ENCODE measurements at places on chromosomes 11 and 22. TPM values are rescaled to one million over a fixed set of nuclear protein-coding genes. Genes with fewer than 3 reads are reported as not detected.

Gene PARVB
- polyA plus RNA-seq = 27.5 TPM

Gene TREH
- 4.0 TPM for polyA plus RNA-seq

Gene NCF4
- 7.1 TPM for polyA plus RNA-seq

Gene FOLR2
- 37.3 TPM for polyA plus RNA-seq

Gene MYBPC3
- 1.7 TPM for polyA plus RNA-seq

Gene BEST1
- 9.2 TPM for polyA plus RNA-seq

Gene OR51M1
- not detected for polyA plus RNA-seq

Gene FXYD2
- polyA plus RNA-seq = 8.3 TPM

Gene PLEKHA7
- polyA plus RNA-seq = 33.0 TPM

Gene NPAS4
- polyA plus RNA-seq = 0.09 TPM

Gene SELENOM
- polyA plus RNA-seq = 77.4 TPM

Gene MAP6
- polyA plus RNA-seq = 38.1 TPM

Gene TNNT3
- 16.1 TPM for polyA plus RNA-seq

Gene RNF214
- 44.9 TPM for polyA plus RNA-seq

Gene TBX1
- 18.1 TPM for polyA plus RNA-seq

Gene IGLL1
- polyA plus RNA-seq = 36.9 TPM

Gene PANX2
- polyA plus RNA-seq = 2.0 TPM

Gene GAL3ST3
- 0.84 TPM for polyA plus RNA-seq

Gene FAM89B
- polyA plus RNA-seq = 25.8 TPM

Gene SHISAL1
- 3.1 TPM for polyA plus RNA-seq

Gene CD82
- polyA plus RNA-seq = 13.7 TPM

Gene SLC7A4
- 54.8 TPM for polyA plus RNA-seq

Gene REXO2
- polyA plus RNA-seq = 141 TPM

Gene IGSF9B
- polyA plus RNA-seq = 16.8 TPM

Gene ZNF280B
- polyA plus RNA-seq = 22.8 TPM

Gene MUC2
- 0.41 TPM for polyA plus RNA-seq

Gene APOL2
- polyA plus RNA-seq = 16.6 TPM

Gene TSPAN18
- 11.1 TPM for polyA plus RNA-seq

Gene DRG1
- polyA plus RNA-seq = 399 TPM

Gene GGTLC3
- polyA plus RNA-seq = 1.5 TPM

Gene OR52E8
- not detected for polyA plus RNA-seq

Gene TMEM191C
- 35.3 TPM for polyA plus RNA-seq

Gene CEP126
- polyA plus RNA-seq = 14.8 TPM

Gene SESN3
- 106 TPM for polyA plus RNA-seq

Data from testis (tissue), 5 donors.